ENCODE measurements at places on chromosomes 11 and 22. TPM values are rescaled to one million over a fixed set of nuclear protein-coding genes. Genes with fewer than 3 reads are reported as not detected.

BAIAP2L2 gene
- 4.0 TPM for total RNA-seq

OPCML gene
- total RNA-seq = not detected

SORL1 gene
- 67.1 TPM for total RNA-seq

PATE2 gene
- total RNA-seq = not detected

HTR3A gene
- not detected for total RNA-seq
